ENCODE measurements at places on chromosomes 7 and 10.

DNA sequence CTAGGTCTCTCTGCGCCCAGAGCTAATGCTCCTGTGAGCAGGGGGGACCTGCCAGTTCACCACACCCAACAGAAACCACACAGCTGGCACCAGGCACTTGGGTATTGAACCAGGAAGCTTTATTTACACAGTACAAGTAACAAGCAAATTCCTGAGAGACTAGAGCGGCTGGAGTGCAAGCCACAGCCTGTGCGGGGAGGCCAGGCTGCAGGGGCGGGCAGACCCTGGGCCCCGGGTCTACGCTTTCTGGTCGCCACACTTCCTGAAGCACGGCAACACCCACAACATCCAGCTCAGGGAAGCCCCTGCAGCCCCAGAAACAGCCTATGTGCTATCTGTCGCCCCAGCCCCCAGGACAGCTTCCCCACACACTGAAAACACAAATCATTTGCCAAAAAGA is 125.0 kb downstream of the FAM53B start:
- no peak for DNase-seq

- DNase-seq = no peak
These were observed 20.3 kb downstream of the PPIF start for GRCh38 chr10:79367426-79368189.

DNA sequence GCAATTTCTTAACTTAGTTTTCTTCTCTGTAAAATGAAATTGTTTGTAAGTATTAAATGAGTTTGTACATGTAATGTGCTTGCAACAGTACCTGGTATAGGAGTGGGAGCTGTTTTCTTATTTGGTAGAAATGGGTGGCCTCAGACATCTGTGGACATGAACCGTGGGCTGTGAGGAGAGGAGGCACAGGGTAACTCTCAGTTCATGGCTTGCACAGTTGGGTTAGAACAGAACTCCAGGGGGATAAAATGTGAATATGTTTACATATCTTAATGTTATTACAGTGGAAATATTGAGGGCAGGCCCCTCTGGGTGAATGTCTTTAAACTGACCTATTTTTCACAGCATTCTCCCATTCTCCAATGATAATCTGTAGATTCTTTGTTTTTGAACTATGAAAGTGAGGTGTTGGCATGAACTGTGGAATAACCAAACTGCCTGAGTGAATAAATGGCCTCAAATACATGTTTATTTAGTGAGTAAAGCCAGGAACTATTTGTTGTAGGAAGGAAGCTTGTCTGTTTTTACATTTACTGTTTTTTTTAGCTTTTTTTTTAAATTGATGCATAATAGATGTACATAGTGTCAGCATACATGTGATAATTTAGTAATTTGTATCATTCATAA is 2.6 kb downstream of the ABCA13 start:
- no peak for DNase-seq

DNA sequence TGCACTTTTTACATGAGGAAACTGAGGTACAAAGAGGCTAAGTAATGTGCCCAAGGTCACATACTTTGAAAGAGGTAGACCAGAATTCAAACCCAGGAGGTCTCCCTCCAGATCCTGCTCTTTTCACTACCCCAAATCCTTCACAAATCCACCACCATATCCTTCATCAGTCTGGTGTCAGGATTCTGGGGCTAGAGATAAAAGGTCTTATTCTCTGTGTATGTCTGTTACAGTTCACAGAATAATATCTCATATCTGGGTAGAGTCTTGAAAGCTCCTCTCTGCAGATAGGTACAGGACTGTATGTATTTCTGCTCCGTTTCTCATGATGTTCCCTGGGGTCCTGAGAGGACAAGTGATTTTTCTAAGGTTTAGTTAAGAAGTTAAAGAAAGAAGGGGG is 4.9 kb downstream of the PIK3CG start:
- DNase-seq = no peak

DNA sequence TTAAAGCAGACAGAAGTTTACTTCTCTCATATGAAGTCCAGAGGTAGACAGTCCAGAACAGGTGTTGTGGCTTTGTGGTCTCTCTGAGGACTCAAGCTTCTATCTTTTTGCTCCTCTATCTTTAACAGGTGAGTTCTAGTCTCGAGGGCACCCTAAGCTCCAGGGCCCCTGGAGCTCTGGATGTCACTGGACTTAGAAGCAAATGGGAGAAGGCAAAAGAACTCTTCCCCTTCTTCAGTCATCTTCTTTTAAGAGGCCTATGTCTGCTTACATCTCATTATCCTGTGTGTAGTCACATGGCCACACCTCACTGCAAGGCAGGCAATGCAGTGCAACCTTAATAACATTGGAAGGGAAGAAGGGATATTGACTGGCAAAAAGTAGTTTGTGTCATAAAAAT is 61.6 kb downstream of the ADCYAP1R1 start:
- no peak for DNase-seq

DNA sequence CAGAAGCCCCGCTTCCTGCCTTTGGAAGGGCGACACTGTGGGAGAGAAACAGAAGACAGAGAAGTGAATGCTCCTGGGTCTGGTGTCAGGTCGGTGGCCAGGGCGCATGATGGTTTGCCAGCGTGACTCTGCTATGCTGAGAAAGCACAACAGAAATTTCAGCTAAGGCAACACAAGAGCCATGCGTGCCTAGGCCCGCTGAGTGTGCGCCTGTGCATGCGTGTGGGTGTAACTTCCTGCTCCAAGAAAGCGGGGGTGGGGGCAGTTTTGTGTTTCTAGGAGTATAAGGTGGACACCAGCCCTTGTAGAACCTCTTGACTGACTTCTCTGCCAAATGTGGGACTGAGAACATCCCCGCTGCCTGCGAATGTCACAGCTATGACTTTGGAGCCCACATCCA is 6.2 kb downstream of the IGFBP3 start:
- no peak for DNase-seq

GRCh38 chr7:23396222-23397015 is 73.9 kb downstream of the IGF2BP3 start:
- DNase-seq = no peak

DNA sequence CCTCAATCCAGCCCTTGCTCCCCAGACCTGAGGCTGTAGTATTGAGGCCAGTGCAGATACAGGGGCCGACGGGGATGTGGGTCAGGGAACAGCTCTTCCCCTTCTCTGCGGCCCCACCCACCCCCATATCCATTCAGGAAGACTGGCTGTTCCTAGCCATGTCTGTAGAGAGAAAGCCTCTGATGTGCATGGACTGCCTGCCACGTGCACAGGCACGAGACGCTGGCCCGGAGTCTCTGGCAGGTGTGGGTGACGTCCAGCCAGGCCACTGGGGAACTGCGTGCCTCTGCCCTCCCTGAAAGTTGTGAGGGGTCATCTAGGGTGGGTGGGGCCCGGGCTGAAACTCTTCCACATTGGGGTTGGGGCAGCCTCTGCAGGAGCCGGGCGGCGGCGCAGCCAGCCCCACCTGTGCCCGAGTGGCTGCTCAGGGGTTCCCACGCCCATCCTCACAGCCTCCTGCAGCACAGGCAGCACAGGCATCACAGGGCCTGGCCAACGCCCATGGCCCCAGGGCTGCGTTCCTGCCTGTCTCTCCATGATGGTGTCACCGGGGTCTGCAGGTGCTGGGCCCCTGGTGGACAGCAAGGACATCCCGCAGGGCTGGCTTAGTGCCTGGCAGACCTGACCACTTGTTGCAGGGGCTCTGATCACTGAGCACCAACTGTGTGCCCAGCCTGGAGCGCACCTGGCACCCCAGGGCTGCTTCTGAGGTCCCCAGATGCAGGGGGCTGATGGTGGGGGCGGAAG is 27.5 kb downstream of the MICALL2 start:
- no peak for DNase-seq

DNA sequence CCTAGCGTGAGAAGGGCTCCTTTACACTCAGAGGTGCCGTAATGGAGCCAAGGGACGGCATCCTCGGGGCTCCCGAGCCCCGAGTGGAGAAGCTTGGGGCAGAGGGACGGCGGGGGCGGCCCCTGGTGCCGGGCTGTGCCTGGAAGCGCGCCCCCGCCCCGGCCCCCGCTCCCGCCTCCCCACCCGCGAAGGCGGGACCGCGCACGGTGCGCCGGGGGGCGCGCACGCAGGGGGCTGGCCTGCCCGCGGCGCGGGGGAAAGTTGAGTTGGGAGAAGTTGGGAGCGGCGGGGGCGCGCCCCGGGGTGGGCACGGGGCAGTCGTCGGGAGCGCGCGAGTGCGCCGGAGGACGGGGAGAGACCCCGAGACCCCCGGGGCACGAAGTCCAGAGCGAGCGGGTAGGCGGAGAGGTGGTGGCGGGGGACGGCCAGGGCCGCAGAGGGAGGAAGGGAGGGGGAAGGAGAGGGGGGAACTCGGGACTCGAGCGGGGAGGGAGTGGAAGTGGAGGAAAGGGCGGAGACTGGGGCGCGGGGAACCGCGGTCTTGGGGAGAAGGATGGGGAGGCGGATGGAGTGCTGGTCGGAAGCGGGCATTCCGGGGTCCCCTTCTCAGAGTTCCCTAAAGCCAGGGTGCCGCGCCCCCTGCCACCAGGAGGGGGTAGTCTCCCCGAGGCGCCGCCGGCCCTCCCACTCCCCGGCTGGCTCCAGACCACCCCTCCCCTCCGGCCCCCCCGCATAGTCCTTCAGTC is at the start of gene SLC4A2:
Gene SLC4A2, plus strand, starts transcription at position 223 of the 746 bp plus-strand sequence. CDS start 2,399 bp downstream, outside the sequence.
- DNase-seq = no peak

Measured in epithelial cell of proximal tubule (primary cell).